Eye (tissue), 1 donor: ENCODE measurements at places on chromosomes 4 and X.

DNA sequence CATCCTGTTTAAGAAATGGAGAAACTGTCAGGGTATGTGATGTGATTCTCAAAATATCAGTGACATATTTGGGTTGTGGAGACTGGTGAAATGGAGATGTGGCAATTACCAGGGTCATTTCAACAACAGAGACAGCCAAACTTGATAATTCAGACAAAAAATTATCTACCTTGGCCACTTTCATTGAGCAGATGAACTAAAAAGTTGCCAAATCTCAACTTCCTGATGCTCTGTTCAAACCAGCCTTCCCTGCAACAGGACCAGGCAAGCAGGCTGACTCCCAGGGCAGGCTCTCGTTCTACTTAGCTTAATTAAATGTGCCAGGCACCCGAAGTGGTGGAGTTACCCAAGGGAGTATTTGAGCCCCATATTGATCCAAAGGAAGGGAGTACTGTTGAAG is 199.6 kb downstream of the AFF2 start:
- no peak for DNase-seq

GRCh38 chr4:163087805-163088204 is 78.9 kb downstream of the NAF1 start:
- no peak for DNase-seq

GRCh38 chr4:78608684-78609083 is 57.1 kb downstream of the ANXA3 start:
- no peak for DNase-seq

GRCh38 chr4:108477527-108478108 is 142.8 kb upstream of the RPL34 start:
- DNase-seq, result no peak

DNA sequence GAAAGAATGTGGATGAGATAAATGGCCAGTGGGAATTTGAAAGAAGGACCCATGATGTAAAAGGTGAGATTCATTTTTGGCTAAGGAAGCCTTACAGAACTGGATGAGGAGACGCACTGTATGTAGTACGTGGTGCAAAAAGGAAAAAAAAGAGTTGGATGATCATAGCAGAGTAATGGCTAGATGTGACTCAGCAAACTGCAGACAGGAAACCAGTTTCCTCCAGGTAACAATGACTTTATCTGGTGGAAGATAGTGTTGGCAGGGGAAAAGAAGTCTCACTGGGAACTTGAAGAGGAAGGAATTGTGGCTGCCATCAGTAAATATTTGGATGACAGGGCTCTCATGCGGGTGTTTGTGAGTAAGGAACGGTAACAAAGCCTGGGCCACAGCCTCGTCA is 243.2 kb downstream of the CPE start:
- DNase-seq, result no peak

DNA sequence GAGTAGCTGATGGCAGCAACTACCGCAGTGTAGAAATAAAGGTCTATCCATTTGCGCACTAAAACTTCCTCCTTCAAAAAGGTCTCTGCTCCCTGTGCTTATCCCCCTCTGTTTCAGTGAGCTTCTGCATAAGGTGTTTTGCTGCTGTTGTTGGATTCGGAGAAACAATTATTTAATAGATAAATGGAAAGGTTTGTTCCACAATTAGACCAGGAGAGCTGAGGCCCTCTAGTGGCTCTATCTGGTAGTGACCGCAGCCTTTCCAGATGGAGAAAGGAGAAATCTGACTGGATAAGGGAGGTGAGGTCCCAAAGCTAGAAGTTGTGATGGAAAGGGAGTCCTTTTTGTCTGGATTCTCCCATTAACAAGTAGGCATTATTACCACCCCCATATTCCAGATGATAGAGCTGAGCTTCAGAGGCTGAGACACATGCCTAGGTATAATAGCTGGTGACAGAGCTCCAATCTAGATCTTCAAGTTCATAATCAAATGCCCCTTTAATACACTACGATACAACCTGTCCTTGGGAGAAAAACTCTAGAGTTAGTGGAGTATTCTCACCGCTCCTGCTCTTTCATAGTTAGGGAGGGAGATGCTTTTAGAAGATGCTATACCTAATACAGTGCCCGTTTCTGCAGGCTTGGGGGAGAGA is 5.1 kb upstream of the GABRQ start:
- peak; percentile 84 for DNase-seq

DNA sequence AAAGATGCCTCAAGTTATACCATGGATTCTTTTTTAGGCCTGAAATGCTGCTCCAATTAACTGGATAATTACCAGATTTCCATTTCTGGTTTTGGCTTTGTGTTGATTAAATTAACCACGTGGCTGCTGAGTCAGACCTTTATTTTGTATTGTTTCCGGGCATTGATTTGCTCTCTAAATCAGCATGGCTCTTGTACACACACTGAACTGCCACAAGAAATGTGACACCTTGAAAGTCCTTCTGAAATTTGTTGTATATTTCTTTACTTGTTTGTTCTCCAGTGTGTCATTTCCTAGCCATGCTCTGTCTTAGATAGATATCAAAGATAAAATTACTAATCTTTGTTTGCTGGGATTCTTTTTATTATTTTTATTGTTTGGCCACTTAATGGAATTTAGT is 11.7 kb downstream of the MTTP start:
- DNase-seq, result no peak

DNA sequence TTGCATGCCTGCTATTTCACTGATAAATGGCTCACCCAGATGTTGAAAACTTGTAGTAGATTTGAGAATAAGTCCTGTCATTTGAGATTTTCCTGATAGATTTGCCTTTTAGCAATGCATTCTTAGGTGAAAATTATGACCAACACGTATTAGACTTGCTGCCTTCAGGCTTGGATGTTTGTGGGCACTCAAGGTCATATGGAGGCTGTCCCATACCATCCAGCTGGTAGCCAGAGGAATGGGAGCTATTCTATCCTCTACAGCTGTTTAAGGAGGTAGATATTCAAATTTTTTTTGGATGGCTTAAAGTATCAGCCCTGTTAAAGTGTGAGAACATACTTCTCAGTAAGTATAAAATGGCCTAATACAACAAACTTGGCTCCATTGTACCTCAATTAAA is 34.7 kb downstream of the RTL3 start:
- DNase-seq, result no peak

DNA sequence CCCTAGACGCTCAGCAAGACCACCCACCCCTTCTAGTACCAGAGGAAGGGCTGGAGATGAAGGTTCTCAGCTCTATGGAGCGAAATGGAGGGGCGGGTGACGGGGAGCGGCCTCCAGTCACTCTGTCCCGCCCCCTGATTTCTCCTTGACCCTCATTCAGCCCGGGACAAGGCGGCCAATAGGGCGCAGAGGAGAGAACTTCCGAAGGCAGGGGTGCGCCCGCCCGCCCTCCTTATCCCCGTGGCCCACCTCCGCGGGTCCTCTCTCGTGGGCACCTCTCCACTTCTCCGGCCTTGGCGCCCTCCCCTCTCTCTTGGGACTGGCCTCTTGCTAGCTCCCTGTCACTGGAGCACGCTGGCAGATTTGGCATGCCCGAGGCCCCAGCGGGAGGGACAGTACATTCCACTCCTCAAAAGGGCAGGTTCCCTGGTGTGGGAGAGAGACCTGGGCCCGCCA is 1.1 kb upstream of the SEPTIN6 start:
- no peak for DNase-seq

DNA sequence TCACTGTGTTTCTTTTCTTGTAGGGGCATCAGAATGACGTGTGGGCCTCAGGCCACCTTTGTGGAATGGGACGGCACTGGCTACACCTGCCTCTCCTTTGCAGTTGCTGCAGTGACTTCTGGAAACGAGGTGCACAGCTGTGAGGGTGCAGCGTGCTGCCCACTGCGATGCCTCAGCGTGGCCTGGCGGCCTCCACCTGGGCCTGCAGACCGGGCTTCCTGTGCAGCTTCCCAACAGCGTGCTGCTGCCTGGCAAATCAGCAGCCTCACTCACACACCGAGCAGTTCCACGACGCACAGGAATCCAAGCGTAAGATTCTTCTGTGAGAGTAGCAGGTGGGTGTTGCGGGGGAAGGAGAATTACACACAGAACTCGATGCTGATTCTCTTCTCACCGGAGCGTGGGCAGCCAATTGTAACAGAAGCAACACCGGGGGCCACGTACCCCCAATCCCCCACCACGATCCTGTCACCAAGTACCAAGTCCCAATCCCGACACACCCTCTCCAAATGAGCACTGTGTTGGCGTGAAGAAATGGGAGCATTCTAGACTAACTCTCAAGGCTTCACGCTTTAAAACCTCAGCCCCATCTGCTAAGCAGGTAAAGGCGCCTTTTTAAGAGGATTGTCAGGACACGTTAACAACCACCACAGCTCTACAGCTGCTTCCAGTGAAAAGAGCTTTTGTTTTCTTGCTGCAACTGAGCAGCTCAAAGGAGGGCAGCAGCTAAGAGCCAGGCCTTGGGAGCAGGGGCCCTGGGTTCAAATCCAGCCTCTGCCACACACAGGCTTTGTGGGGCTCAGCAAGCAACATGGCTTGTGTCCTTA is 16.9 kb downstream of the WDR1 start:
- no peak for DNase-seq

- DNase-seq, result no peak
Measured at GRCh38 chrX:36431819-36432218, 512.3 kb downstream of the CFAP47 start.

DNA sequence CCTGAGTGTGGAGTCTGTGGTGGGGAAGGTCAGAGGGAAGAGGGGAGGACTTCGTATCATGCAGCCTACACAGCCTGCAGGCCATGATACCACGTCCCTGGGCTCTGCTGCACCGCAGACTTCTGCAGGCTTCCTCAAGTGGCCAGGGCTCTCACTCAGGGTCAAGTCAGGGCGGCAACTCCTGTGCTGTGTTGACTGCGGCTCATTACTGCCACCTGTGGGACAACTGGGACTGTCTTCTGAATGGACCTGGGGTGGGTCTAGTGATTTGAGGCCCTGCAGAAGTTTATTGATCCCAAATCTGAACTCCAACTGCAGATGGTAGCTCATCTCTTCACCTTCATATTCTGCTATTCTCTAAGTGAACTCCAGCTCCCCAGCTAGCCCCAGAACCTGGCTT is 167.1 kb downstream of the NSUN7 start:
- peak; percentile 24 for DNase-seq

DNA sequence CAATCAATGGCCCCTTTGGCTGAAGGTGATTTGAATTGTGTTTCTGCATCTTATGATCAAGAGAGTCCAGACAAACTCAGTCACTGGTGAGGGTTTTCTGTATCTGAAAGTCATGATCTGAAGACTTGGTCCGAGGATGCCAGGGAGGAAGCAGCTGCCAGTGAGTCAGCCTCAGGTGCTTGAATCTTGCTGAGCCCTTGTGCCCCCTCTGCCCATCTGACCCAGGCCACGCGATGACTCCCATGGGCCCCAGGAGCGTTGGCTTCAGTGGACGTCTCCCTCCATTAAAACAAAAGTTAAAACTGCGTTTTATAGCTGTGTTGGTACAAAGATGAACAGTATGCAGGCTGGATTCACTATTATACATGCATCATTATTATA is 62.0 kb downstream of the HTRA3 start:
- DNase-seq, result no peak

- no peak for DNase-seq
Measured at GRCh38 chrX:69424910-69425309, 79.2 kb upstream of the NALF2 start.

- DNase-seq, result no peak
Measured at GRCh38 chrX:7062276-7062675, 85.2 kb upstream of the STS start.

DNA sequence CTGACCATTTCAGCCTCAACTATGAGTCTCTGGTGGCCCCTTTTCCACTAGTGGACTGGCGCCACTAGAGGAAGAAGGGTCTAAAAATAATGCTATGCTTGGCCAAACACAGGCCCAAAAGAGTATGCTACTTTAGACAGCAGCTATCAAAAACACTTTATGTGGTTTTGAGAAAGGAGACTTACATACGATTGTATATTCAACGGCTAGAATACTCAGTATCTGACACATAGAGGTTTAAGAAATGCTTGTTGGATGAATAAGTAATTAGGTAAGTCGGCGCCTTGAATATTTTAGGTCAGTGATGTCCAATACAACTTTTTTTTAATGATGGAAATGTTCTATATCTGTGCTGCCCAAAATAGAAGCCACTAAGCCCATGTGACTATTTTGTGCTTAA is 25.7 kb upstream of the TMPRSS11A start:
- DNase-seq, result no peak

GRCh38 chr4:88791274-88791673 is 93.6 kb upstream of the NAP1L5 start:
- DNase-seq, result no peak

DNA sequence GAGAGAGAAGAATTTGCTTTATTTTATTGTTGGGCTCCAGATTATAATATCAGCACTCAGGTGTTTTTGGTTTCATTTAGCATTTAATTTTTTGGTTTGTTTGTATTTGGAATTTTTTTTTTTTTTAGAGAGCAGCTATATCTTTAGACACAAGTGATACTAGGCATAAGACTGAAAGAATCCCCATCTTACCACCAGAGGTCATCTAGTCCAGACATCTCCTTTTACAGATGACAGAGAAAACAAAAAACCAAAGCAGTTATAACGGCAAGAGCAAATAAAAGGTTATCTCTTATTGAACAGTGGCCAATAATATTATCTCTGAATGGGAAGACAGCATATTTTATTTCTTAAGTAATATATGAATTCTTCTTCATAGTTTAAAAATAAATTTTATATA is 22.8 kb downstream of the USP38 start:
- peak; percentile 43 for DNase-seq

DNA sequence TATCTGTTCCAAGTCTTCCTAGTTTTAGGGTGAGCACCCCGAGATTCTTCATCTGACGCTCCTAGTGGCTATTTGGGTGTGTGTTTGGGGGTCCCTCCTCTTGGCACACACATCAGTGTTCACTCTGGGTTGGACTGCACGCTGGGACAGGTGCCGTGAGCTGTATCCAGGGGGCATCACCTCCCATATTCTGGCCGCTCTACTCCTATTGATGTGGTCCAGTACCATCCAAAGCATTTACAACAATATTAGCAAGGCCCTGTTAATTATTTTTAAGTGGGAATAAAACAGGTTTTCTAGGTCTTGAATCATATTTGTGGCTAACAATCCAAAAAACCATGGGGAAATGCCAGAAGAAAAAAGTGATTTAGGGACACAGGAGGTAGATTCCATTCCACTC is 26.4 kb downstream of the CYTL1 start:
- no peak for DNase-seq

DNA sequence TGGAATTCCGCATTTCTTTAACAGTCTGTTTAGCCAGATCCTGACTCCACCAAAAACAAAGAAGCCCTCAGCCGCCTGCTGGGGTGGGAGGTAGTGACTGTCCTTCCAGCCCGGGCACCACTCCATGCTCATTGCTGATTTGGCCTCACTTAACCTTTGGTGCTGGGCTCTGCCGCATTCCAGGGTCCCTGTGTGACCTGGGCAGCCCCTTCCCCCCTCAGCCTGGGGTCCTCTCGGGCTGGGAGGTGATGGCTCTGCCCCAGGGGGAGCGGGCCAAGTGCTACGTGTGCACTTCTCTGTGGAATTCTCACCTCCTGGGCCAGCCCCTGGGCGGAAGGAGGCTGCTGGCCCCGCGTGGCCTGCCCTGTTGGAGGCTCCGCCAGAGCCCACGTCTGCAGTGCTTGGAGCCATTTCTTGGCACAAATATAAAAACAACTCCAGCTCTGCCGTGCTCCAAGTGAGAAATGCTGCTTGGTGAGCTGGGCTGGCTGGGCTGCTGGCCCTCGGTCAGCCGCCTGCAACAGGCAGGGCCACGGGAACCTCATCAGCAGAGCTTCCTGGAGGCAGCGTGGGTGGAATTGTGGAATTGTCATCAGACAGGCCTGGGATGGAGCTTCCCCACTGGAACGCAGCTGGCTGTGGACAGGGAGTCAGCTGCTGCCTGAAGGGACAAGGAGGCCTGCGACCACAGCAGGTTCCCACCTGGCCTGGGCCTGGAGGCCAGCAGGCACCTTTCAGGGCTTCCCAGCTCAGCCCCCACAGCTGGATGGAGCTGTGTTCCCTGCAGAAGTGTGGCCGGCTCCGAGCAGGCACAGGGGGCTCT is 66.0 kb downstream of the TRMT44 start:
- DNase-seq, result peak; percentile 48
